WTC11 (cell line): ENCODE measurements at places on chromosomes 5 and 9. TPM values are rescaled to one million over a fixed set of nuclear protein-coding genes. Genes with fewer than 3 reads are reported as not detected.

The DNAJC18 gene
- 23.7 to 29.1 TPM (median 28.9 TPM) in 3 replicates for total RNA-seq

The MROH2B gene
- total RNA-seq = not detected in 3 replicates

- no peak for DNase-seq
These were observed 172.2 kb upstream of the MEF2C start for GRCh38 chr5:89055015-89055694.

- DNase-seq = no peak
These were observed 219.2 kb upstream of the PANK3 start for GRCh38 chr5:168798065-168799023.

The KLHL9 gene
- 15.6 to 17.4 TPM (median 16.1 TPM) in 3 replicates for total RNA-seq

The TRAF1 gene
- total RNA-seq = 1.8 to 3.1 TPM (median 2.9 TPM) in 3 replicates

DNA sequence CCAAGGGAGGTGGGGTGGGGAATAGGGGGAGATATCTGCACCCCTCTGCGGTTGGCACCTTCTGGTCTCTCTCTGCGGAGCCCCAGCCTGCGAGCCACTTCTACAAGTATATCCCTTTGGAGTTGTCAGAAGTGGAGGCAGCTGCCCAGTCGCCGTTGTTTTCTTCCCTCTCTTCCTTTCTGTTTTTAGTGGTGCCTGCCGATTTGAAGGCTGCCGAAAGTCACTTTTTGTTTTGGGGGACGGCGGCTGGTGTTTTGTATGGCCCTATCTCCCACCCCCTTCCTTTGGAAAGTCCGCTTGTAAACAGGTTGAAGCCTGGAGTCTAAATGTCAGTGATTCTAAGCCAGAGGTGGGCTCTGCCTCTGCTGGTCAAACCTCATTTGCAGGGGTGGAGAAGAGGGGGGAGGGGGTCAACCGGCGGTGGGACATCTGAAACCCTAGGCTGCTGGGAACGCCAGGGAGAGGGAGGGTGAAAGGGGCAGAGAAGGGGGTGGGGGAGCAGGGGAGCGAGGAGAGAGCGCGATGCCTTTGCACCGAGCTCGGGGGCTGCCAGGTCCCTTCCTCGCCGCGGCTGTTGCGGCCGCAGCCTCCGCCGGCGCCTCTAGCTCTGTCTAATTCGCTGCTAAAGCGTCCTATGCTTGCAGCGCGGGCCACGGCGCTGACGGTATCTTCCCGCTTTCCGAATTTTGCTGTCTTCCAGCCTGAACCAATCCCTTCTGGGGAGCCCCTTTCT lies at the start of gene FGF10:
Gene FGF10 (minus strand): TSS at position 331 of the 733 bp plus-strand sequence. CDS start 738 bp downstream, outside the sequence.
- peak; percentile 72 for DNase-seq

DNA sequence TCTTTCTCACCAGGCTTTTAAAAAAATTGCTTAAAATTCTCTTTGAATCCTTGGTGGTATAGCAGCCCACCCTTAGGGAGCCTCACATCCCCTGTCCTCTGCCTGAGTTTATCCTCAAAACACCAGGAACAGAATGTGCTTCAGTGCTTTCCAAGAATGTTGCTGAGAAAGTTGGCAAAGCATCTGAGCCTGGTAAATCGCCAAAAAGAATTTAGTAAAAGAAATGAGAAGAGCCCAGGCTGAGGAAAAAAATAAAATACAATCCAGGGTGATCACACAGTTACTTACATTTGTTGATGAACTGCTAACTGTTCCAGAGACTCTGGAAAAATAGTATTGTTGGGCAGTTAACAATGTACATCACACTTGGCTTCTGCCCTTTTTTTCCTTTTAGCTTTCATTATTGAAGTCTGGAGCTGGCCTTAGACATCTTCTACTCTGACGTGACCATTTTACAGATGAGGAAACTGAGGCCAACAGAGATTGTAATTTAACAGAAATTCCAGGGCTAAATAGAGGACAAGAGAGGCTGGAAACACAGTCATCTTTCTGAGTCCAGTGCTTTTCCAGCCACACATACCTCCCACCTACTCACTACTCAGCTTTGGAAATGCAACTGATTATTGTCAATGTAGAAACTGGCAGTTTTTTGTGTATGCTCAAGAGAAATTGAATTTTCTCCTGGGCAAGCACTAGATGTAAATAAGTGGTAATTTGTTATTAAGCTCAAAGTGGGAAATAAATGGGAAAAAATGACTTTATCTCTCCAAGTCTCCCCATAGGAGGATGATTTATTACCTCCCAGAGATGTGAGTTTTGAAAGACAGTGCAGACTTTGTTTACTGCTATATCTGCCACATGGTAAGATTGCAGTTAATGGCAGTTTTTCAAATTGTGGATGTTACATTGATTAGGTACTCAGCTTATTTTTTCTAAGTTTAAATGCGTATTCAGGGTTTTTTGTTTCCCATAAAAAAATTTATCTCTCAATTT lies 86.7 kb upstream of the ALDH1A1 start:
- no peak for DNase-seq

DNA sequence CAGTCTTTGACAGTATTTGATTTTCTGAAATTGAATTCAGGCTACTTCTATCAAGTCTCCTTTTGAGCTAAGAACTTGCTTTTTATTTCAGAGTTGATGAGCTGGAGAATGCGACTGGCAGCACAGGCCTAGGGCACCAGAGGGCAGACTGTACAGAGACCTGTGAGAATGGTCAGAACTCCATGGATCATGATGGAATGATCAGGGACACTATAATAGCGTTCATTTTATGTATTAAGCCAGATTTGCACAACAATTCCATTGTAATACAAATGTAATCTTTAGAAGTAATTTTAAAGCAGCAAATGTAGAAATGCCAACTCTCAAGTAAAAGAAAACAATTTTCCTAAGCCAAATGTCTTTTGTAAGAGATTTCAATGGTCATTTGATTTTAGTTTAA lies 902.4 kb downstream of the NR2F1-AS1 start:
- no peak for DNase-seq

DNA sequence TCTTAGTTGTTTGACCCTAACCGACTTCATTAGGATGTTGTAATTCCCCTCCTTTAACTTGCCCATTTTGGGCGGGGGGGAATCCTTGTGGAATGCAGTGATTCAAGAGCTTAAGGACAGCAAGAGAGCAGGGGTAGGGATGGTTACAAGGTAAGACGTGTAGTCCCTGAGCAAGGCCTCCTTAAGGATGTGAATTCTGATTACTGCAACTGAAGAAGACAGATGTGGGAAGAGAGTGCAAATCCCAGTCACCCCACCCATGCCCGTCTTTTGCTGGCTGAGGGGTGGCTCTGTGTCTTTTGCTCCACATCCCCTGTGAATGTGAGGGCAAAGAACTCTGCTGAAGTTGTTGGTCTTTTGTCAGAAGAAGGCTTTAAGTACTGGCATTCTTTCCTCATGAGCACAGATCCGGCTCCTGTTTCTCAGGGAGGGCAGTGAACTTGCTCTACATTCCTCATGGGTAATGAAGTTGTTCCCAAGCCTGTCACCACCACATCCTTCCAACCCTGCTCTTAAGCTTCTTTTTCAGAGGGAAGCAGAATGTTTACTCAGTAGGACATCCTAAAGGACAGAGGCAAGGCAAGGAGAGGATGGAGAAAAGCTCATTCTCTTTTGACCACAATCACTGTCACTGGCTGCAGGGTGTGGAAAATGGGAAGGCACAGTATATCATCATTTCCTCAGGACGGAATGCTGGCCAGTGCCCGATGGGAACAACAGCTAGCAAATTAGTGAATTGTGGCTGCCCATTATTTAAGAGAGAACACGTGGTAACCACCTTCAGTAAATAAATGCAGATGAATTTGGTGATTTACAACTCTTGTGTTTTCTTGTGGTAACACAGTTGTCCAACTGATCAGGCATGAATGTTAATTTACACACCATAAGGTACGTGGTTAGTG lies 61.5 kb downstream of the RAI14 start:
- peak; percentile 40 for DNase-seq

- no peak for DNase-seq
These were observed 480.0 kb downstream of the NR2F1-AS1 start for GRCh38 chr5:93100976-93101375.

DNA sequence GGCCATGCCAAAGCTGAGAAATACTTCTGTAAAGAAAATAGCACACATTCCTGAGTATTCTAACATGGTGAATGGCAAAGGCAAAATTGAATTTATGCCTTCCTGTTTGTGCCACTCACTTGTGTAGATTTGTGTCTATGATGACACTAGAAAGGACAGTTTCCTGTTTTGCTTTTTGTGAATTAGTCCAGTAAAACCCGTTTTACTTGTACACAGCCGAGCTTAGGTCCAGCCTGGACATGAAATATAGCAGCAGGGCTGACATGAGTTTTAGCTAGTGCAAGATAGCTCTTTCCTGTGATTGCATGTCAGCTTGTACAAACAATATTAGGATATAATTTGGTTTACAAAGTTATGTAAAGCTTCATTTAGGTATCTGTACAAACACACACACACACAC lies 1891.7 kb upstream of the WWC1 start:
- no peak for DNase-seq

The CCDC171 gene
- total RNA-seq = 2.8 to 4.1 TPM (median 2.9 TPM) in 3 replicates

- DNase-seq = no peak
These were observed 153.6 kb downstream of the CRB2 start for GRCh38 chr9:123509646-123510045.

- DNase-seq = no peak
These were observed 134.5 kb downstream of the TRIO start for GRCh38 chr5:14277385-14278320.

- no peak for DNase-seq
These were observed 219.3 kb downstream of the CEMIP2 start for GRCh38 chr9:71549023-71549422.

- no peak for DNase-seq
These were observed 92.8 kb upstream of the ADAMTS2 start for GRCh38 chr5:179438011-179438441.

DNA sequence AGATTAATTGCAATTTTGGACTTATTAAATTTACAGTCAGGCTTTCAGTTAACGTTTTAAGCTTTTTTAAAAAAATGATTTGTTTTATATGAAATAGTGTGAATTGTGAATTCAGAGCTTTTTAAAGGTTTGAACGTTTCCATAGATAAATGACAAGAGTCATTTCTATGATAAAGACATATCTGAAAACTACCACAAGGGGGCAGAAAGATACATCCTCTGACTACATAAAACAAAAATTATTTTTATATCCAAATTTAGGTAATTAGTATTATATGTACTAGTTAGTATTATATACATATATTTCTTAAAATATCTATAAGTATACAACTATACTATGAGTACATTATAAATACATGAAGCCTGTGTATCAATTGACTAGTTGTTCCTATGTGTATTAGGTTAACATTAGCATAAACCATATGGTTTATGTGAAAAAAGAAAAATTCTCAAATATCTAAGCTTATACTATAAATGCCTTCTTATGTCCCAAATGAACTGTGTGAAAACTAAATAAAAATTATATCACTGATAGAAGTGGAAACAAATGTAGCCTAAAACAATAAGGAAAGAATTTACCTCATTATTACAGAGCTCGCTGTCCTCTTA lies 155.2 kb downstream of the MEF2C start:
- no peak for DNase-seq

- no peak for DNase-seq
These were observed 93.8 kb downstream of the HSPA4 start for GRCh38 chr5:133145436-133146170.

The OR1N1 gene
- total RNA-seq = not detected in 3 replicates

The QRFP gene
- not detected in 3 replicates for total RNA-seq

DNA sequence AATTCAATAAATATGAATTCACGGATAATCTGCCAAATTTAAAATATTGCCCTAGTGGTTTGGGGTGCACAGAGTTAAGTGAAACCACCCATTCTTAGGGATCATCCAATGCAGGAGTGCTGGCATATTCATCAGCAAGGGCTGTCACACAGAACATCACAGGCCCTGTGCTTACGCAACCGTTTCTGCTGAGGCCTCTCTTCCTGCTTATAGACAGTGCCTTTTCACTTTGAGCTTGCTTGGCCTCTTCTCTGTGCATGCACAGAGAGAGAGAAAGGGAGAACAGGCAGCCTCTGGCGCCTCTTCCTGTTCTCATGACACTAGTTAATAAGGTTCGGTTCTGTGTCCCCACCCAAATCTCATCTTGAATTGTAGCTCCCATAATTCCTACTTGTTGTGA lies 366.3 kb downstream of the ICE1 start:
- no peak for DNase-seq

DNA sequence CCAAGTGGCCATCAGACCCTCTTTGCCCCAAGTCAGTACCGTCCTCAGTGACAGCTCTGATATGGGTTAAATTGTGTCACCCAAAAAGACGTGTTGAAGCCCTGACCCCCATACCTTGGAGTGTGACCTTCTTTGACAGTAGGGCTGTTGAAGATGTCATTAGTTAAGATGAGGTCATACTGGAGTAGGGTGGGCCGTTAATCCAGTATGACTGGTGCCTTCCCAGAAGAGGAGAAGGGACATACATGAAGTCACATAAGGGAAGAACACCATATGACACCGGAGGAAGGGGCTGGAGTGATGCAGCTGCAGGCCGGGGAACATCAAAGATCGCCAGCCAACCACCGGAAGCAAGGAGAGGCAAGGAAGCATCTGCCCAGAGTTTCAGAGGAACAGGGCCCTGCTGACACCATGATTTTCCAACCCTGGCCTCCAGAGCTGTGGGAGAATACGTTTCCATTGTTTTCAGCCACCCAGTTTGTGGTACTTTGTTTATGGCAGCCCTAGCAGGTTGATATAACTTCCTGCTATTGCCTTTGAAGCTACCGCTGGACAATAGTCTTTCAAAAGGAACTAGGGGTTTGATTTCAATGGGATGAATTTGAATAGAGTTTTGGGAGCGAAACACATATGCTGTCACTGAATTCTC lies 36.4 kb upstream of the CPEB4 start:
- no peak for DNase-seq

- DNase-seq = no peak
These were observed 189.8 kb downstream of the ELAVL2 start for GRCh38 chr9:23636199-23636598.

The IL5 gene
- total RNA-seq = not detected in 3 replicates

- no peak for DNase-seq
These were observed 571.2 kb upstream of the DAB2 start for GRCh38 chr5:39995990-39996389.

- DNase-seq = no peak
These were observed 163.6 kb upstream of the SMIM23 start for GRCh38 chr5:171622010-171622409.

- no peak for DNase-seq
These were observed 250.8 kb upstream of the FBXL7 start for GRCh38 chr5:15249152-15249551.

- DNase-seq = no peak
These were observed 65.0 kb downstream of the PRRT1B start for GRCh38 chr9:131610231-131610761.

DNA sequence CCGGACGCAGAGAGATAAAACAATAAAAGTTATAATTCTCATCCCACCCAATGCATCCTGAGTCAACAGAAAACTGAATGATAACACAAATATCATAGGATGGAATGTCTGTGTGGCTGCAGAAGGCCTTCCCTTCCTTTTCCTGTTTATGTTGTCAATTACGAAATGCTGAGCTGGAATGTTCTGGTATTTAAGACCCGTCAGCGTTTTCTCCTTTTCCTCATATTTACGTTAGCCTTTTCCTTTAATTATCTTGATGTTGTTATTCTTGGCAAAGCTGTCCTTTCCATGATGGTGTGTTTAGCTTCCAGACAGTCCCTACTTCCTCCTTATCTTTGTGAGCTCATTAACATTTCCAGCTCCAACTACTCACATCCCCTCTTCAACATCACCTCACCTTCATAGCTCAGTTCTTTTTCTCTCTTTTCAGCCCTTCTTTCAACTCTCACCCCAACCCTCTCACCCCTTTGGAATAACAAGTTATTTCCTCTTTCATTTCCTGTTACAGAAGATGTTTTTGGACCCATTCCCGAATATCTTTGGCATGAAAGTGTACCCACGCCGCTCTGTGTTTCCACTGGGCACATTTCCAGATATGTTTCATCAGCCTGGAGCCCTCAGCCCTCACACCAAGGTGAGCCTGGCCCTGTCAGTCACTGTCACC lies 221.6 kb downstream of the NR2F1-AS1 start:
- no peak for DNase-seq
